ENCODE measurements at places on chromosomes 4 and X.

DNA sequence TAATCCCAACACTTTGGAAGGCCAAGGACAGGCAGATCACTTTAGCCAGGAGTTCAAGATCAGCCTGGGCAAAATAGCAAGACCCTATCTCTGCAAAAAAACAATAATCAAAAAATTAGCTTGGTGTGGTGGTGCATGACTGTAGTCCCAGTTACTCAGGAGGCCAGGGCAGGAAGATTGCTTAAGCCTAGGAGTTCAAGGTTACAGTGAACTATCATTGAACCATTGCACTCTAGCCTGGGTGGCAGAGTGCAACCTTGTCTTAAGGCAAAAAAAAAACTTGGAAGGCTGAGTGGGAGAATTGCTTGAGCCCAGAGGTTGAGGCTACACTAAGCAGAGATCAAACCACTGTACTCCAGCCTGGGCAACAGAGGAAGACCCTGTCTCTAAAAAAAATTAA lies 5.2 kb upstream of the FRYL start:
- DNase-seq: no peak

- no peak for DNase-seq
These were observed 68.2 kb downstream of the MAGEA10 start for GRCh38 chrX:152070144-152070543.

DNA sequence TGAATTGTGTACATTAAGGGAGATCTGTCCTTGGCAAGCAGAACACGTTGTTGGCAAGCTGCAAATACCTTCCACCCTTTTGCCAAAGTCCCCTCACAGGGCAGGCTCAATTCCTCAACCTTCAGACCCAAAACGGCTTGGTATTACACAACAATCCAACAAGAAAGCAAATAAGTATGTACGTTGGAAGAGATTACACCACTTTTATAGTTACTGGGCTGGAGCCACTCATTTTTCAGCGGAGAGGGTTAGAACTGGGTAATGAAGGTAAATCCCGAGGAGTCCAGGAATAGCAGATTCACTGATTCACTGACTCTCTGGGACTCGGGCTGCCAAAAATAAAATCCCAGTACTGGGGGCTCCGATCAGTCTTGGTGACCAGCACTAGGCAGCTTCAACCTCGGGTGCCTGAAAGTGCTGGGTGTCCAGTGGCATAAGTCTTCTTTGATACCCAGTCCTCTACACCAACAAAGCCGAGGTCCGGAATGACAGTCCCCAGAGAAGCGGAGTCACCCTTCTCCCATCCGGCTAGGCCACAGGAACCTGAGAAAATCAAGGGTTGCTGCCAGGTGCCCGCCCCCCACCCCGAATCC lies 587 bp downstream of the TIMM8A start:
- no peak for DNase-seq

DNA sequence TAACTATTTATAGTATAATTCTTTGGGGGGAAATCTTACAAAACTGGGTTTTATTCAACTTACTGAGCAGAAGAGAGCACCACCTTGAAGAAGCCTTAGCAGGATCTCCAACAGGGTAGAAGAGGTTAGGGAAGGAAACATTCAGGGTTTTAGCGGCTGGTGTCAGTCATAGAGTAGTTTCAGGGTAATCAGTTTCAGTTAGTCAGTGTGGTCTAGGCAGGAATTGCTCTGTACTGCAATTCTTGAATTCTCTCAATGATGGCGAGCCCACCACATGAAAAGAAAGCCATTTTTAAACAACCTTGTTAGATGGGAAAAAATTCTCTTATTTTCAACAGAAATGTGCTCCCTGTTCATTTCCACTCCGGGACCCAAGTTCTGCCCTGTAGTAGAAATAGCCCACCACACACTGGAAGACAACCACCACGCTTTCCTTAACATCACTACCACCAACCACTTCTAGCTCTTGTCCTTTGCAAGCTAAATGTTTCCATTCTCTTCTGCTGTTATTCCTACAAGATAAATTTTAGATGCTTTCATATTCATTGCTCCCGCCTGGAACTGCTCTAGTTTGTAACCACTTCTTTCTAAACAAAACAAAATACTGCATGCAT lies 25.9 kb downstream of the COL25A1 start:
- DNase-seq: no peak

- no peak for DNase-seq
These were observed 210.9 kb upstream of the FAM241A start for GRCh38 chr4:111934314-111934713.

GRCh38 chrX:140090800-140091124 lies 125.4 kb upstream of the CXorf66 start:
- DNase-seq: no peak

GRCh38 chr4:74446193-74446868 lies 1.4 kb downstream of the AREG start:
- no peak for DNase-seq

GRCh38 chr4:184814686-184815045 lies 11.1 kb downstream of the ACSL1 start:
- no peak for DNase-seq

- peak; percentile 71 for DNase-seq
These were observed 124.1 kb upstream of the TBL1X start for GRCh38 chrX:9340598-9341290.

- DNase-seq: no peak
These were observed 288.8 kb downstream of the CENPC start for GRCh38 chr4:67256388-67257043.

DNA sequence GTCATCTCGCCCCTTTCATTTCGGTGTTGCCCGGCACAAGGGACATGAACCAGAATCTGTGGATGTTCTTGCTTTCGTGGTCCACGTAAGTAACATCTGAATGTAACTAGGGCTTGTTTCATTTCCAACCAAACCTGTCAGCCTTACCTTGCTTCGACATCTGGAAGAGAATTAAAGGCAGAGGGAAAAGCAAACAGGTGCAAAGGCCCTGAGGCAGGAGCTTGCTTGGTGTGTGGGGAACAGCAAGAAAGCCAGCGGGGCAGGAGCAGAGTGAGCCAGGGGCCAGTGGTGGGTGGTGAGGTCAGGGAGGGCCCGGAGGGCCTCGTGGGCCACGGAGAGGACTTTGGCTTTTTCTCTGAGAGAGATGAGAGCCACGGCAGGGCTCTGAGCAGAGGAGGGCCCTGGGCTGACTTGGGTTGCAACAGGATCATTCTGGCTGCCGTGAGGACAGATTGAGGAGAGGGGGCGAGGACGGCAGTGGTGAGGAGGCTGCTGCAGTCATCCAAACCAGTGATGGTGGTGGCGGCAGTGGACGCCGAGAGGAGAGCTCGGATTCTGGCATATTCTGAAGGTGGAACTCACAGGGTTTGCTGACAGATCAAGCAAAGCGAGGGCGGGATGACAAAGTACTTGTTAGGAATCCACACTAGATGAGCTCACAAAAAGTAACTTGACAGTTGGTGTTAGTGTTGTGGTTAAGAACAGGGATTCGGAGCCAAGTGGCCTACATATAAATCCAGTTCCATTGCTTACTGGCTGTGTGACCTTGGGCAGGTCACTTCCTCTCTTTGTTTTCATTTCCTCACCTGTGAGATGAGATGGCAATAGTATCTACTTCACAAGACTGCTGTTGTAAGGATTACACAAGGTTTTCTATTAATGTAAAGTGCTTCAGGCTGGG lies 6.8 kb upstream of the WDR13 start:
- DNase-seq: no peak

DNA sequence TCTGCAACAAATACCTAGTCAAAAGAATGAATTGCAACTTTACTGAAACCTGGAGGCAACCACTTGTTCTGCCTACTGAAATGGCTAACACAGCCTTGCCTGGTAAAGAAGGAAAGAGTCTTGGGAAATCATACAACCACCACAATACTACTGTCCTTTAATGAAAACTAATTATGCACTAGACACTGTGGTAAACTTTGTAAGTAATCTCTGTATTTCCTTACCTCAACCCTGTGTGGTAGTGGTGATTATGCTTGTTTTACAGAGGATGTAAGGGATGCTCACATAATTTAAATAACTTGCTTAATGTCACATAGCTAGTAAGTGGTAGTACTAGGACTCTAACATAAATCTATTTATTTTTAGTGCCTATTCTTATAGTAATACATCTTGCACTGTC lies 44.7 kb downstream of the TMEM156 start:
- no peak for DNase-seq

- DNase-seq: no peak
These were observed 317.1 kb downstream of the DCTD start for GRCh38 chr4:182600093-182600492.

GRCh38 chr4:83062739-83063138 lies 27.8 kb downstream of the COPS4 start:
- no peak for DNase-seq

Data from HL-60 (cell line).